Skeletal muscle tissue (tissue), 5 donors: ENCODE measurements at places on chromosomes 1 and 21. TPM values are rescaled to one million over a fixed set of nuclear protein-coding genes. Genes with fewer than 3 reads are reported as not detected.

OR6K3 gene
- total RNA-seq, result not detected

LCE1B gene
- total RNA-seq, result not detected

KCNJ10 gene
- 0.52 TPM for total RNA-seq

CXADR gene
- total RNA-seq, result 0.52 TPM
